Epithelial cell of proximal tubule (primary cell): ENCODE measurements at places on chromosomes 4 and X.

DNA sequence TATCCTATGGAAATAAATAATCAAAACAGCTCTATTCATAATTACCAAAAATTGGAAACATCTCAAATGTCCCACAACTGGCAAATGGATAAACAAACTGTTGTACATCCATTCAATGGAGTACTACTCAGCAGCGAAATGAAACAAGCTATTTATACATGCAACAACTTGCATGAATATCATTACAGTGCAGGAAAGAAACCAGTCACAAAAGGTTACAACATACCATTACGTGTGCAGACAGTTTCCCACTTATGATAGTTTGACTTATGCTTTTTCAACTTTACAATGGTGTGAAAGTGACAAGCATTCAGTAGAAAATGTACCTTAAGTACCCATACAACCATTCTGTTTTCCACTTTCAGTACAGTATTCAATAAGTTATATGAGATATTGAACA is 82.3 kb downstream of the NEK1 start:
- no peak for DNase-seq

DNA sequence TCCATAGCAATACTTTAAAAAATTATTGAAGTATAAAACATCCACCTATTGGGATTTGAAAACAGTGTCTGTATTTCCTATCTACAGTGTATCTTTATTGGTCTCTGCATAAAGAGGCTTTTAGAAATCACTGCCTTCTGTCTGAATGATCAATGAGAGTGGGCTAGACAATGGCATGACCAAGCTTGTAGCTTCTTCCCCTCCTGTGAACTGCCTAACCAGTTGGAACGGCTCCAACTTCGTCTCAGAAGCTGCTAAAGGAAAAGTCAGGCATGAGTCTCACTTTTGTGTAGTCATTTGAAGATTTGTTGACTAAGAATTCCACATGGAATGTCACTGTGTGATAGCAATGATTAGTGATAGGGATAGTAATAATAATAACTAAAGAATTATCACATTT is 64.2 kb downstream of the INTS12 start:
- no peak for DNase-seq

DNA sequence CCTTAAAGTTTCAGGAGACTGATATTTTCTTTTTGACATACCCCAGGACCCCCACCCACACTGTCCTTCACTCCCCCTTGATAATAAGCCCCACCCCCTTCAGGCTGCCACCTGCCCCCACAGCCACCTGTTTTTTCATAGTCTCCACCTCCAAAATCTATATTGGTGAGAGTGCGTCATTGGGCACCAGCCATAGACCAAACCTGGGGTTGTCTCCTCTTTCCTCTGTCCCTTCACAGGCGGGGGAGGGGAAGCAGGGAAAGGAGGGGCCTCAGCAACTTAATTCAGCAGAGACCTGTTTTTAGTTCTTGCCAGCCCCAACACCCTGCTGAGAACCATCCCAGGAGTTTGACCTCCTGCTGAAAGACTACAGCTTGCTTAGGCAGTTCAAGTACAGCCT is 1.1 kb downstream of the ARHGAP36 start:
- DNase-seq = no peak

GRCh38 chr4:174218127-174218790 is 65.2 kb downstream of the FBXO8 start:
- DNase-seq = no peak

DNA sequence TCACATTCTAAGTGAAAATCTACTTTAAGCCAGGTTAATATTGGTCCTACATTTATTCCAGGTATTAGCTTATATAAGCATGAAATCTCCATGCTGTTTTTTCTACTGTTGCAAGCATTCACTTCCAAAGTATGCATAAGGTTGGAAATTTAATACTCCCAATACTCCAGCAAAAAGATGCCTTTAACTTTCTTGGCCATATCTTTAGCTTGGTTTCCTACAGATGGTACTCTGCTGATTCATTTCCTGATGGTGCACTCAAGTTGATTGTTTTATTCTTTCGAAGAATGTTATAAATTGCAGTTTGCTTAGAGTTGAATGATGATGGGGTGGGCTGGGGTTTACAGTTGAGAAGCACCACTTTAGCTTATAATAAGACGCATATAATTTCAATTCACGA is 330.2 kb downstream of the PTTG2 start:
- DNase-seq = no peak

DNA sequence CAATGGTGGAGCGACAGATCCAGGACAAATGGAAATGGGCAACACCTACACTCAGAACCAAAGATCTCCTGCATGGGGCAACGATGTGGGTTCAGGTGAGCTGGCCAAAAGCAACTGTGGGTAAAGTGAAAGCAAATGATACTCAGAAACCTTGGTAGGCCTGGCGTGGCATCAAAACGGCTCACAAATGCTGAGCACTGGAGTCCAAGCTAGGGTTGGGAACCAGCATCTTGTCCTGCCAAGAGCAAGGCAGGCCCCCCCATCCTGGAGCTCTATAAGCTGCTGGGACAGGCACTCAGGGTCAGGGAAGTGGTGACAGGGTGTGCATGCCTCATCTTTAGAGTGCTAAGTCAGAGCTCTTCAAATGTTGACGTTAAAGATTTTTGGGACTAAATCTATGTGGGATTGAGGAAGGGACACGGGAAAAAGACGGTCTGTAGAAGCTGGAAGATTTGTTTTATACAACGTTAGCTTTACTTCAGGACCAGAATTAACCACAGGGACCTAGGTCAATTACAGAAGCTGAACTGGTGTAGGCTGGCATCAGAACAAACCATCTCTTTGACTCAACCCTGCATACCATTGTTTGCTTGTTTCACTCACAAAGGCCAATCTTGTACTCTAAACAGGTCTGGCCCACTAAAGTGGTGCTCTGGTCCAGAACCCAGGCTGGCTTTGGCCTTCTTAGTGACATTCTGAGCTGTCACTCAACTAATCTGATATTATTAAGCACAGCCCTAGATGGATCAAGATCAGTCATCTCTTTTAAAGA is 10.7 kb downstream of the ATP8A1 start:
- DNase-seq = no peak

DNA sequence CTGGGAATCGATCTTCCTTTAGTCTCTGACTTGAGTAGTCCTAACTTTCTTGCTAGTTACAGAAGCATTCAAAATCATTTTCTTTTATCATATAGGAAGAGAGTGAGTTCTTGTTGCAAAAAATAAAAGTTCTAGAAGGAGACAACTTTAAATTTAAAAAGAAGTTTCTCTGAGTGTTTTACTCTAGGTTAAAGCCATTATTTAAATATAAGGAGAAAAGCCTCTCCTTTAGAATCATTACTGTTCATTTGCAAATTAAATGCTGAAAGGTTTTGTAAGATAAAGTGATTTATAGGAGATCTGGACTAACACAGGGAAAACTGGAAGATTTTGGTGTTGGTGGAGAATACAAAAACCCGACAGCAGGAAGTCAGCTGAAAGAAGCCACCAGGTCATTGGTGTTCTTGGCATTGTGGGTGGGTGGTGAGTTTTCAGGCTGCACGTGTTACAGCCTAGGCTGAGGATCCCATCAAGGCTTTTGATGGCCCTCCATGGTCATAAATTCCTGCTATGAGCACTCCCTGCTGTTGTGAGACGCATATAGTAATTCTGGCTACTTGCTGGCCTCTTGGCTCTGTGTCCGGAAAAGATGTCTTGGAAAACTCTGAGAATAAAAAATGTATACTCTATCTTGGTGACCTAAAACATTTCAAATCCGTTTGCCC is 81.6 kb downstream of the GPAT3 start:
- DNase-seq = no peak

- DNase-seq = no peak
These were observed 252.3 kb downstream of the NLGN4X start for GRCh38 chrX:5976332-5976731.

- no peak for DNase-seq
These were observed 12.8 kb downstream of the SUPT20HL2 start for GRCh38 chrX:24301060-24301459.

DNA sequence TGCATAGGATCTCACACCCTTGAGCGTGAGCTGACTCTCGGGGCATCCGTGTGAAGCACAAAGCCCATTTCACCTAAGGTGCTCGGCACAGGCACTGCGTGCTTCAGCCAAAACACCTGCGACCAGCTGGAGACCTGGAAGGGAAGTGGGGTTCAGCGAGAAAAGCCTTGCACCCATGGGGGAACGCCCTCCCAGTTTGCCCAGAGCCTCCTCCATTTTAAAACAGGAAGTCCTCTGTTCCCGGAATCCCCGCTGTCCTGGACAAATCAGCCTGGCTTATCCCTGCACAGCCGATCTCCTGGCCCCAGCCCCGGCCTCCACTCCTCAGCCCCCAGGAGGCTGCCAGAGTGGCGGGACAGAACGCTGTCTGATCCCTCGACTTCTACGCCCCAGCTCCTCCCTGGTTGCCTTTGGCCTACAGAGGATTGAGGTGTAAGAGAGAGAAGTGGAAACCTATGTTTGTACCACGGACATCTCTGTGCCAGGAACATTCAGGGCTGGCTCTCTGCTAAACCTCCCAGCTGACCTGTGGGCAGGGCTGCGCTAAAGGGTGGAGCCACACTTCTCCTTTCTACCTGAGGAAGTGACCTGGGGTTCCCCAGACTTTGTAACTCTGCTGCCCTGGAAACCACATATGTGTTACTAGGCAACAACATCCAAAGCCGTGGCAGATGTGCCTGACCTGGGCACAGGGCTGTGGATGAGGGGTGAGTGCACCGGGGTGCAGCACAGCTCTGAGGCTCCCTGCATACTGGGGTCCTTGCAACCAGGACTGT is 3.8 kb upstream of the C4orf50 start:
- DNase-seq = no peak

GRCh38 chr4:86181585-86181984 is 178.3 kb downstream of the MAPK10 start:
- DNase-seq = no peak

DNA sequence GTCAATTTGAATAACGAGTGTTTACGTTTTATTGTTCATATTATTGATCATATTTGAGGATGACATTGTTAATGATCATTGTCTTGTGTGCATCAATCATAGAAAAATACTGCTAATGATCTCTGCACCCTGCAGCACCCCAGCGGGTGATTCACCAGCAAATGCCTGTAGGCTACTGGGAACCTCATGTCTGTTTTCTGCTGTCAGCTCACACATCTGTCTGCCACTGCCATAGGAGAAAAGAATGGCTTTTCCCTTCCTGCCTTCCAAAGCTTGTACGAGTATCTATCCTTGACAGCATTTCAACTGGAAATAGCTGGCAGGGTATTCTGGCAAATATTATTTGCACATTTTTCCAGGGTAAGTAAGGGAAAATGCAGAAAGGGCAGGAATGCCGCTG is 272.1 kb upstream of the TRAM1L1 start:
- no peak for DNase-seq

GRCh38 chrX:15816438-15816809 is 26.1 kb downstream of the ZRSR2 start:
- no peak for DNase-seq

GRCh38 chr4:71867598-71867997 is 83.7 kb upstream of the GC start:
- no peak for DNase-seq

GRCh38 chr4:35247047-35247446 is 997.3 kb downstream of the ARAP2 start:
- no peak for DNase-seq

DNA sequence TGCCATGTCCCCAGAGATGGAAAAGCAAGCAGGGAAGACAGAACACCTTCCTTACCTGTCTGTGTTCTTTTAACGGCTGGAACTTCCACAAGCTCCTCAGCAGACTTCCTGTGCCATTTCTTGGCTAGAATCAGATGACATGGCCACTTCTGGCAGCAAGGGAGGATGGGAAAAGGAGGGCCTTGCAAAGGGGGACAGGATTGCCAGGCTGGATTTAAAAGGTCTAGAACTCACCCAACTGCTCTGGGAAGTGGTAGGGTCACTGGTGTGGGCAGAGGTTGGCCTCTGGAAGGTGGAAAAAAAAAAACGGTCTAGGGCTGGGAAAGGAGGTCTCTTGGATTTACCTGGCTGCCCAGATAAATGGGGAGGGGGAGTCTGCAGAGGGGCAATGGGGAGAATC is 1.6 kb upstream of the USP11 start:
- no peak for DNase-seq

DNA sequence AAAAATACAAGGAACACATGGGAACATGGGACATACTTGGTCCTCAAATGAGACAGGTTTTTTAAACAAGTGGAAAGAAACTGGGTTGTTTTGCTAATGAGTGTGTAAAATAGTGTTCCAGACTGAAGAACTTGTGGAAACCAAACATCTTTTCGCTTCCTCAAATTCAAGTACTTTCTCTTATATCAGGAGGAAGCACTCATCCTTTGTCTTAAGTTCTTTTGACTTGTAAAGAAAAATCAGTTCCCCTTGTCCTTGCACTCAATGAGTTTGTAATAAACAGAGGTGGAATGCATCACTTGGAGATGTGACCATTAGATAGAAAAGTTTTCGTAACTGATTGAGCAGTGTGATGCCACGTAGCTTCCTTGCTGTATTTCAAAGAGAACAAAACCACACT is 101.1 kb downstream of the PHOX2B start:
- DNase-seq = no peak

GRCh38 chr4:2823301-2823670 is 20.4 kb upstream of the ADD1 start:
- DNase-seq = no peak

DNA sequence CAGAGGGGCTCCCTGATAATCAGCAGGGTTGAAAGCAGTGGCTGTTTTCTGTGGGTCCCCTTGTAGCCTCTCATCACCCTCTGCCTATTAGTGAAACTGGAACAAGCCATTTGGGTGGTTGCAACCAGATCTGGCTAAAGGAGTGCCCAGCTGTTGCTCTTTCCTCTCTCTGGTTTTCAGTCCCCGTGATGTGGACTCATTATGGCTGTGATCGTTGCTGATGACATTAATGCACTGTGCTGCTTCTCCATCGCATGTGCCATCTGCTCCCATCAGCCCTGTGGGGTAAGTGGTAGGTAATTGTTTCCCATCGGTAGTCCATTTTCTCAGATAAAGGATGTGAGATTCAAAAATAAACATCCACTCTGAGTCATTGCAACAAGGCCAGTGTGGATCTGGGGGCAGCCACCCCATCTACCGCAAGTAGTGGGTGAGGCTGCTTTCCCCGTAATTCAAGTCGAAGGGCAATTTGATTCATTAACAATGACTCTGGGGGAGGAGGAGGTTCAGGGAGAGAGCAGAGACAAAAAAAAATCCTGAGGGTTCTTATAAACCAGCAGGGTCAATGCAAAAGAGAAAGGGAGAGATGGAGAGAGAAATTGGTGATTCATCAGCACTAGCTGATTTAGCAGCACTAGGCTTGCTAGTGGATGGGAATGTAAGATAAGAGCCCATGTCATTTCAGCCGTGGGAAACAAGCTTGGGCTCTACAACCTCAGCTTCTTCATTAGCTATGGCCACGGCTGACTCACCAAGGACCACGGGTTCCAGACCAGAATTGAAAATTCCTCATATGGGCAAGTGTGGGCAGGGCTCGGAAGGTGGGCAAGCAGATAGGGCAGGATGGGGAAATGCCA is 357.8 kb downstream of the MID1IP1 start:
- no peak for DNase-seq

GRCh38 chrX:112760697-112761096 is 79.9 kb downstream of the AMOT start:
- DNase-seq = no peak

- DNase-seq = no peak
These were observed 190.2 kb downstream of the ANTXR2 start for GRCh38 chr4:79882806-79883205.

- no peak for DNase-seq
These were observed 145.7 kb downstream of the NR3C2 start for GRCh38 chr4:148296498-148296897.

GRCh38 chr4:187283201-187283955 is 559.7 kb upstream of the FAT1 start:
- DNase-seq = no peak
